ENCODE measurements at places on chromosomes 4 and X.

DNA sequence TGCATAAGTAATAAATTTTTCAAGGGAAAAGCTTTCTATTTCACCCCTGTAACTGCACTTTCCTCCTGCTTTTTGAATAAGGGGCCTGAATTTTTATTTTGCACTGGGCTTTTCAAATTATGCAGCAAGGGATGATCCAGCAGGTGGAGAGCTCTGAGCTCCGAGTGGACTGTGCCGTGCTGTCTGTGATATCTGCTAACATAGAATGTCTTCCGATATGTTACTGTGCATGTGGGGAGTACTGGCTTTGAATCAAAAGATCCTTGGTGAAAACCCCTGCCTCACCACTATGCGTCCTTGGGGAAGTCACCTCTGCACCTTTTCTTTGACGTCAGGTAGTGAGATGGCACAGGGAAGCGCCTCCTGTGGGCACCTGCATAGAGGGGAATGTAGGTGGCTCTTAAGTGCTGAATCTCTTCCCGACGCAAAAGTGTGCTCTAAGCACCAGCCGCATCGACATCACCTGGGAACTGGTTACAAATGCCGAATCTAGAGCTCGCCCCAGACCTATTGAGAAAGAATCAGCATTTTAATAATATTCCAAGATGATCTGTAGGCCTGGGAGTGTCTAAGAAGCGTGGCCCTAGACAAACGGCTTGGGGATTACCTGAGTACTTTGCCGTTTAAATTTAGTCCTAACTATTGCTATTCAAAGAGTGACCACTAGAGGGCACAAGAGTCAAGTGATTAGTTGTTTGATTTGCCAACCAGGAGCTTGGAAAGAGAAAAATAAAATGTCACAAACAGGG is 19.2 kb upstream of the WFS1 start:
- DNase-seq: peak; percentile 82

DNA sequence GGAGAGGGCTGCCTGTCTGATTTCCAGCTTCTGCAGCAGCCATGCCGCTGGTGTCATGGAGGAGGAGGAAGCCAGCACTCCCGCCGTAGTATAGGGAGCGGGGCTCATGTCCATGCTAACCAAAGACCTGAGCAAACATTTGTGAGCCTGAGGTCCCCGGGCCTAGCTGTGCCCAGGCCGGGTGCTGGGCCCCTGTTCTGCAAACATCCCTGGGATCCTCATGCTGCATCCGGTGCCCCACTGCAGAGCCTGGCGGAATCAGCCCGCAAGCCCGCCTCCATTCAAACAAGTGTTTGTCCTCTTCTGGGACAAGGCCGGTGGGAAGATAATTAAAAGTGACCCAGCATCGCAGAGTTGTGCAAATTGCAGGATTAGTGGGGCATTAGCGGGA is 106.3 kb downstream of the SORCS2 start:
- no peak for DNase-seq

- no peak for DNase-seq
Measured at GRCh38 chr4:112942077-112942476, 107.4 kb upstream of the ANK2 start.

DNA sequence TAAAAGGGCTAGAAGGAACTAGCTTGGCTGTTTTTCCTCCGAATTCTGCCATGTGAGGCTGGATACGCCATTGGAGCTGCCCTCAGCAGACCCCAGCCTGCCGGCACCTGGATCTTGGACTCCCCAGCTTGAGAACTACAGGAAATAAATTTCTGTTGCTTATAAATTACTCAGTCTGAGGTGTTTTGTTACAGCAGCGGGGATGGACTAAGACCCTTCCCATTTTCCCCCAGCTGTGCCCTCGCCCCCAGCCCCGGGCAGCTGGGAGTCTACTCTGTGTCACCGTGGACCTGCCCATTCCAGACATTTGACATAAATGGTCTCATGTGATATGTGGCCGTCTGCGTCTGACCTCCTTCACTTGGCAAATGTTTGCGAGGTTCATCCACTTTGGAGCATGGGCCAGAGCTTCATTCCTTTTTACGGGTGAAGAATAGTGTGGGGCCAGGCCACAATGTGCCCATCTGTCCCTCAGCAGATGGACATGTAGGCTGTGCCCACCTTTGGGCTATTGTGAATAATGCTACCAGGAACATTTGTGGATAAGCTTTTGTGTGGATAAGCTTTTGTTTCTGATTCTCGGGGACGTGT is 30.7 kb upstream of the SPON2 start:
- DNase-seq: no peak

- DNase-seq: no peak
Measured at GRCh38 chrX:16524316-16524715, 125.6 kb upstream of the S100G start.

- peak; percentile 34 for DNase-seq
Measured at GRCh38 chr4:155675709-155676429, 9.2 kb downstream of the GUCY1A1 start.

DNA sequence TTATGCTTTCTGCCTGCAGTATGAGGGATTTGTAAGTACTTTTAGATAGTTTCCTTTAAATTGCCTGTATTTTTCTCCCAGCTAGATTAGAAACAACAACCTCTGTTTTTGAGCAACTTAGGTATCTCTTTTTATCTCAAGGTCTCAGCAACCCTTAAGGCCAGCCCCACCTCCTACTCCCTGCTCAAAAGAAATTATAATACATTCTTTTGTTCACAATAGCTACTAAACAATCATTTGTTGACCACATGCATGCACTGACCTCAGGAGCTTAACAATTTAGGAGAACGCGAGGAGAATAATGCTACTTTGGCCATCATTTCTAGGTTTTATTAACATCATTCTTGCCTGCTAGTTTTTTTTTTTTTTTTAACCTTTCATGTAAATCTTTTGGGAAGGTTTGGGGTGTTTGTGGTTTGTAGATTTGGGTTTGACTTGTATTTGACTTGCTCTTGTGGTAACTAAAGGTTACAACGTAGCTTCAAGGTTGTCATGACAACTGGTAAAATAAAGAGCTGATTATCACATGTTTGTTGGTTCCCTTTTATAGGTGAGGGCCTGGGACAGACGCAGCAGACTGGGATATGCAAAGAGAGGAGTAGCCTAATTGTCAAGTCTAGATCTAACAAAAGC is 145.4 kb upstream of the PLAC1 start:
- peak; percentile 53 for DNase-seq

DNA sequence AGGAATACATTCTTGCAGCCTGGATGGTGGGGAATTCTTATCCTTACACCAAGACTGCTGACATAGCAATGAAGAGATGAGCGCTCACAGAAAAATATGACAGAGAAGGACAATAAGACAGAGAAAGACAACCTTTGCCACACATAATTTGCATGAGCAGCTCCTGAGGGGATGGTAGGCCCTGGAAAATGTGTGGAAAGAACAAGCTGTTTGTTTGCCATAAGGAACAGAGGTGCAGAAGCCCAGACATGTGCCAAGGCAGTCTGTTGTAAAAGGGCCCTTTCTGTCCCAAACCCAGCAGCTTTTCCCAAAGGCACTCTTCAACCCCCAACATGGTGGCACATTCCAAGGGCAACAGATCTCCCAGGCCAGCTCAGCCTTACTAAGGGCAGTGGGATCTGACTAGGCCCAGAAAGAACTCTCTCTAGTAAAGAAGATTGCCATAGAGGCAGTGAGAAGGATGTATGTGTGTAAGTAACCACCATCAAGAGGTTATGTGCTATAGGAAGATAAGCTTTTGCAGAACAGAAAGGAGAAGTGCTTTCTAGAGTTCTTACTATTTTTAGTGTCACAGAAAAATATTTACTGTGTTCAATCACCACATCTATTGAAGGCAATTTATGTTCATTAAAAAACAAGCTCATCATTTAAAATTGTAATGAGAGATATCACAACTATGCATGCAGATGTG is 287.0 kb upstream of the RASGEF1B start:
- no peak for DNase-seq

DNA sequence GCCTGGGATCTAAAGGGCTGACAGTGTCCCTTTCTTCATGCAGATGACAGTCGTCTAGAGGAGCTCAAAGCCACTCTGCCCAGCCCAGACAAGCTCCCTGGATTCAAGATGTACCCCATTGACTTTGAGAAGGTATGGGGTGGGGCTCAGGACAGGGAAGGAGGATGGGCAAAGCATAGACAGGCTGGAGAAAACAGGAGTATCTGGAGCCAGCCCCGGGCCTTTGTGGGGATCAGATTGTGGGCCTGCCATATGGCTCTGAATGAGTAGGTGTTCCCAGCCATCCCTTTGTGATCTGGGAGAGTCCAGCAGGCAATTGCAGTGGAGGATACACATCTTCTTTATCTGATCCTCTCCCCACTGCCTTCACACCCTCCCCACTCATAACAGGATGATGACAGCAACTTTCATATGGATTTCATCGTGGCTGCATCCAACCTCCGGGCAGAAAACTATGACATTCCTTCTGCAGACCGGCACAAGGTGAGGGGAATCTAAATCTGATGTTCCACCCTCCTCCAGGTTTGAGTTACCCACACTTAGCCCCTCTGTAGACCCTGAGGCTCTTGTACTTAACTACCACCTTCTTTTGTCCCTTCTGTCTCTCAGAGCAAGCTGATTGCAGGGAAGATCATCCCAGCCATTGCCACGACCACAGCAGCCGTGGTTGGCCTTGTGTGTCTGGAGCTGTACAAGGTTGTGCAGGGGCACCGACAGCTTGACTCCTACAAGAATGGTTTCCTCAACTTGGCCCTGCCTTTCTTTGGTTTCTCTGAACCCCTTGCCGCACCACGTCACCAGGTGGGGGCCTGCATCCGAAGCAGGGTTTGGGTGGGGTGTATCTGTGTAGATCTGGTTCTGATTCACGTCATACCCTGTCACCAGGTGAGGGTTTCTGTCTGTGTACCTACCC is 5.8 kb upstream of the CDK16 start:
- no peak for DNase-seq

- no peak for DNase-seq
Measured at GRCh38 chrX:57156397-57157049, 19.3 kb upstream of the SPIN2A start.

DNA sequence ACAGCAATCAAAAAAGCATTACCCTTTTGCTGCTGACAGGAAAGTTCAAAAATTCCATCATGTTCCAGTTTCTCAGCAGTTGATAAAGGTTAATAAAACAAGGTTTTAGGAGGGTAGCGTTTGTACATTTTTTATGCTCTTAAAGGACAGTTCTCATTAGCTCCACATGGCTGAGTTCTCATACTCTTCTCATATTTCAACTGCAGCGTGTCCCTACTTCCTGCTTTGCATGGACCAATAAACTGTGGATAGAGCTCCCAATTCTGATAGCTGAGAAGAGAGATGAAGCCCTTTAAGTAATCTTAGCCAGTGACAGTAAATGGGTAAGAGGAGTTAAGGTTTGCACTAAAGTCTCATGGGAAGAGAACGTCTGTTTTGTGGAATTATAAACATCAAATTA is 53.5 kb downstream of the SPANXA2 start:
- DNase-seq: no peak

- no peak for DNase-seq
Measured at GRCh38 chr4:184262901-184263300, 45.2 kb upstream of the ENPP6 start.

GRCh38 chrX:155026727-155027508 is at the start of gene FUNDC2:
Gene FUNDC2, plus strand, starts transcription at chrX:155026844. Its CDS starts 95 bp downstream, at chrX:155026939.
- DNase-seq: peak; percentile 87

DNA sequence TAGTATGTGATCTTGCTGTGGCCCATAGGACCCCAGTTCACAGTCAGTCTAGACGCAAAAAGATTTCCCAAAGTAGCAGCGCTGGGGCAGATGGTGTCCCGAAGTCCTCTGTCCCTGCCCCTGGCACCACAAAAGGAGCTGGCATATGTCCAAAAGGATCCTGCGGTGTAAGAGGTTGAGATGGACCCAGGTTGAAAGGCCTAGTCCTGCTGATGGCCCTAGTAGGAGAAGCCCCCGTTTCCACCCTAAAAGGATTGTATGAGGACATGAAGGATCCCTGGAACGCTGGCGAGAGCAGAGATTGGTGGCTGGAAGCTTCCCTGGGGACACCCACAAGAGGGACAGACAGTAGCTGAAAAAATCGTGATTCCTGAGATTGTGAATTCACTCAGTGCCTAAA is 58.0 kb upstream of the DCAF8L1 start:
- no peak for DNase-seq

DNA sequence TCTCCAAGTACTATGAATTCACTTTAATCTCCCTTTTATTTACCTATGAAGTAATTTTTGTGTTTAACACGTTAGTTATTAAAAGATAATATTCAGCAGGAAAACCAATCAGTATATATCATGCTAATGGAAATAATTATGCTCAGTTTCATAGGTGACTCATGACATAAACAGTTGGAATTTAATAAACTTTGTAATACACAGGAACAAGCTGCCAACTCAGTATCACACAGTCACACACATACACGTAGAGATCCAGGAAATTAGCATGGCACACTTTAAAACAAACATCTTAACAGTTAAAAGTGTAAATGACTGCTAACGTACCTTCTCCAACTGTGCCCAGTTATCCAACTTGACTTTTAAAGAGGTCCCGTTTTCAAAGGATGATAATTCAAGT is 2.3 kb downstream of the SPATA4 start:
- no peak for DNase-seq

DNA sequence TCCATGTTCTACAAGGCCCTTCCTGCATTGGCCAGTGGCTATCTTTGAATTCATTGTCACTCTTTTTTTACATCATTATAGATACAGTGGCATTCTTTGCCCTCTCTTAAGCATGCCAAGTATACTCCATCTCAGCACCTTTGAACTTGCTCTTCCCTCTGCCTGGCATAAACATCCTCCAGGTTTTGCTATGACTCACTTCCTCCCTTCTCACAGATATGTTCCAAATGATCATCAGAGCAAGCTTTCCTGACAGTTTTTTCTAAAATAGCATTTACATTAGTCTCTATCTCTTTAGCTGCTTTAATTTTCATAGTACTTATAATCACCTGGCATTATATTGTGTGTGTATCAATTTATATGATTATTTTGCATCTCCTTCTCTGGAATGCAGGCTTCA is 553.3 kb upstream of the MAGEB2 start:
- no peak for DNase-seq

DNA sequence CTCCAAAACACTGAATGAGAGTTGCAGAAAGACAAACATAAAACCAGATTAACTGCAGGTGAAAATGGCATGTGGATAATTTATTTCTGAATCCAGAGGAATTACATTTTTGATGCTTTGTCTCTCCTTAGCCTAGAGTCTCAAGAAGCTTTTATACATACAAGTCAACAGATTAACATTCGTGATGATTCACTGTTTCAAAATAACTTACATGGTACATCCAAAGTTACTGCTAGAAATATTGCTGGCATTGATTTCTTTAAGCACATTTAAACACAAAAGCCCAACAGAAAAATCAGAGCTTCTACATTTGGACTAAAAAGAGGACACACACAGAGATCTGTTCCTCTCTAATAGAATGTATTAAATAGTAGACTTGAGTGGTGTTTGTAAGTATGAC is 105.6 kb downstream of the AMELX start:
- no peak for DNase-seq

Measured in GM13976 (cell line).